ENCODE measurements at places on chromosomes 4 and X.

- no peak for DNase-seq
Measured at GRCh38 chr4:187127456-187127855, 403.8 kb upstream of the FAT1 start.

GRCh38 chrX:118756101-118756500, 28.7 kb downstream of the IL13RA1 start:
- DNase-seq, result no peak

DNA sequence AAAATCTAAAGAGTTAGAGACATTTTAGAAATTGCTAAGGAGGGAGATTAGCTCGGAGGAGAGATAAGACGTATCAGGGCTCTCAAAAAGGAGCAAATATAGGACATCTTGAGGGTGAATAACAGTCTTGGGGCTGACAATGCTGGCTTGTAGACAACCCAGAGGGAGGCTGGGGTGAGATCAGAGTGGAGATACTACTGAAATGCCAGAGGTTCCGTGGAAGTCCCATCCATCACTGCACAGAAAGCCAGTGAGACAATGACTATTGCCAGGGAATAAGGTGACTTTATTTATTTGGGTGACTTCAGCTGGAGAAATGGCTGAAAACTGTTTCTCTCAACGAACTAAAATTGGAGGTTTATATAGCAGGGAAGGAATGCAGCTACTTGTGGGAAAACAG, 838.1 kb upstream of the AGA start:
- DNase-seq, result no peak

- DNase-seq, result no peak
Measured at GRCh38 chr4:103156106-103156505, 42.0 kb downstream of the CENPE start.
